ENCODE measurements at places on chromosomes 12 and 14.

DNA sequence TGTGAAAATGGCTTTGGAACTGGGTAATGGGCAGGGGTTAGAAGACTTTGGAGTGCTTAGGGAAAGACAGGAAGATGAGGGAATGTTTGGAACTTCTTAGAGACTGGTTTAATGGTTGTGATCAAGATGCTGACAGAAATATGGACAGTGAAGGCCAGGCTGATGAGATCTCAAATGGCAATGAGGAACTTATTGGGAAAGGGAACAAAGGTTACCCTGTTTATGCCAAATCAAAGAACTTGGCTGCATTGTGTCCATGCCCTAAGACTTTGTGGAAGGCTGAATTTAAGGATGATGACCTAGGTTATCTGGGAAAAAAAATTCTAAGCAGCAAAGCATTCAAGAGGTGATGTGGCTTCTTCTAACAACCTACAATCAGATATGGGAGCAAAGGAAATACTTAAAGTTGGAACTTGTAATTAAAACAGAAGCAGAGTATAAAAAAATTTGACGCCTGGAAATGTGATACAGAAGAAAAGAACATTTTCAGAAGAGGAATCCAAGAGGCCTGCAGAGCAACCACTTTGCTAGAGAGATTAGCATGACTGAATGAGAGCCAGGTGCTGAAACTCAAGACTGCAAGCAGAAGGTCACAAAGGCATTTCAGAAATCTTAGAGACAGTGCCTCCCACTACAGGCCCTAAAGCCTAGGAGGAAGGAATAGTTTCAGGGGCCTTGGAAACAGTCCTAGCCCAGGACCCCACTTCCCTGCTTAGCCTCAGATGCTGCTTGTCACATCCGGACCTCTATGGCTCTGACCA lies 65.6 kb upstream of the FLRT2 start:
- no peak for DNase-seq

- no peak for DNase-seq
These were observed 88.1 kb downstream of the BCL2L14 start for GRCh38 chr12:12158858-12159257.

DNA sequence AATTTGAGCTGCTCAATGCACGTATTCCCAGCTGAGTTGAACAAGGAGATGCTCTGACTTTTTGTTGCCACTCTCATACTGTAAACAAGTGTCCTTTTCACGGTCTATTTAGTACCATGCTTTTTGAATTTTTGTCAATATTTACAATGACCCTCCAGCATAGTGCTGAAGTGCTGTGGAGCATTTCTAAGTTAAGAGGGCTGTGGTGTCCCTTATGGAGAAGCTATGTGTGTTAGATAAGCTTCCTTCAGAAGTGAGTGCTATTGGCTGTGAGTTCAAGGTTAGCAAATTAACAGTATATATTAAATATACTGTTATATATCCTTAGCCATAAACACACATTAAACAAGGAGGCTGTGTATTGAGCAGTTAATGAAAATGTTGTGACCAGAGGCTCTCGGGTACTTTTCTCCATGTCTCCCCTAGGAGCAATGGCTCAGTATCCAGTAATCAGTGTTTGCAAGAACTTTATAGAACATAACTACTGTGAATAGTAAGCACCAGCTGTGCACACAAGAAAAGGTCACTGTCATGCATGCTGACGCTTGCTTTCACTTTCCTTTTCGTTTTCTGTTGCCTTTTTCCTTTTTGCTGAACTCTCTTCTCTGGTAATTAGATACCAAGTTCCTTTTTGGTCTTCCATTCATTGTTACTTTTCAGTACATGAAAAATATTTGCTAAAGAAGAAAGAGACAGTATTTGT lies 187.2 kb upstream of the NEDD1 start:
- DNase-seq: no peak

DNA sequence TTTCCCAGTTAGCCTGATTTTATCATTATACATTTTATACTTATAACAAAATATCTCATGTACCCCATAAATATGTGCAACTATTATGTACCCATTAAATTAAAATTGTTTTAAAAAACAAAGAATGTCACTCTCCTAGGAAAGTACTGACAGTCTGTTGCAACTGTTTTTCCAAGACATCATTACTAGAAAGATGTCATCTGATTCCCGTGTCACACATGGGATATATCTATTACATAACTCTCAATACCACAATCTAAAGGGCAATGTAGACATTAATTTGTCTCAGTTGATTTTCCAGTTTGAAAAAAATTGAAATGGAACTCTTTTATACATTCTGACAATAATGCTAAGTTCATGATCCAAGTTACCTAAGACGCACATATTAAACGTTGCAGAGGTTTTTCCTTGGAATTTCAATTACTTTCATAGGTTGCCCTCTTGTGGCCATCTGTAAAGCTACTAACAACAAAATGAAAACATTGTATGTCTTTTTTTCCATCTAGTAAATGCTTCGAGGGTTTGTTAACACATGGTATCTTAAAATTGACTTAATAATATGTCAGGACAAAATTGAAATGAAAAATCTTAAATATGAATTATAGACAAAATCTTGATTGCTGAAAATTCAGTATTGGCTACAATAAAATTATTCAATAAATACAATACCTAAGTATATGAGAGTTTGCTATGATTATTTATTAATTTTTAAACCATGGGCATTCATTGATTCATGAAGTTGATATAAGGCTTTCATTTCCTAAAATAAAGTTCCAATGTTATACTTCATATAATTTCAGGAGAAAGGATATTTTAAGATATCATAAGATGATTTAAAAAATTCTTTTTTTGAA lies 131.6 kb downstream of the PPFIA2 start:
- DNase-seq: peak; percentile 6

- no peak for DNase-seq
These were observed 53.6 kb downstream of the BRMS1L start for GRCh38 chr14:35879654-35880249.

DNA sequence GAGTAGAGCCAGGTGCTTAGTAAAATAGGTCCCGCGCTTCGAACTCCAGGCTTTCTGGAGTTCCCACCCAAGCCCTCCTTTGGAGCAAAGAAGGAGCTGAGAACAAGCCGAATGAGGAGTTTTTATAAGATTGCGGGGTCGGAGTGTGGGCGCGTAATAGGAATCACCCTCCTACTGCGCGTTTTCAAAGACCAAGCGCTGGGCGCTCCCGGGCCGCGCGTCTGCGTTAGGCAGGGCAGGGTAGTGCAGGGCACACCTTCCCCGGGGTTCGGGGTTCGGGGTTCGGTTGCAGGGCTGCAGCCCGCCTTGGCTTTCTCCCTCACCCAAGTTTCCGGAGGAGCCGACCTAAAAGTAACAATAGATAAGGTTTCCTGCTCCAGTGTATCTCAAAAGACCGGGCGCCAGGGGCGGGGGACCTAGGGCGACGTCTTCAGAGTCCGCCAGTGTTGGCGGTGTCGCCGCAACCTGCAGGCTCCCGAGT lies 3.6 kb downstream of the SSTR1 start:
- no peak for DNase-seq

GRCh38 chr12:88418856-88419497 lies 161.3 kb downstream of the KITLG start:
- peak; percentile 51 for DNase-seq

GRCh38 chr12:87901457-87901856 lies 127.7 kb downstream of the C12orf50 start:
- no peak for DNase-seq

GRCh38 chr14:81341781-81342180 lies 58.3 kb downstream of the STON2 start:
- no peak for DNase-seq

GRCh38 chr12:62957233-62957953 lies 22.4 kb upstream of the PPM1H start:
- no peak for DNase-seq

DNA sequence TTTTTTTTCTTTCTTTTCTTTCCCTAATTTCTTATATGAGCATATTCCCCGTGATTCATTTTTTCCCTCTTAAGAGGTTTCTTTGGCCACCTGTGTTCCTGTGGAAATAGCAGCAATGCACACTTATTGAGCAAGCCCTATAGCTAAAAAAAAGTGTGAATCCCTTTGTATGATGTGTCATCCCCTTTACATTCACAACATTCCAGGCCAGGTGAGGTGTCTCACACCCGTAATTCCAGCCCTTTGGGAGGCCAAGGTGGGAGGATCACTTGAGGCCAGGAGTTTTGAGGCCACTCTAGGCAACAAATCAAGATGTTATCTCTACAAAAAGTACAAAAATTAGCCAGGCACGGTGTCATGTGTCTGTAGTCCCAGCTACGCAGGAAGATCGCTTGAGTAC lies 700.4 kb upstream of the TBX3 start:
- no peak for DNase-seq

DNA sequence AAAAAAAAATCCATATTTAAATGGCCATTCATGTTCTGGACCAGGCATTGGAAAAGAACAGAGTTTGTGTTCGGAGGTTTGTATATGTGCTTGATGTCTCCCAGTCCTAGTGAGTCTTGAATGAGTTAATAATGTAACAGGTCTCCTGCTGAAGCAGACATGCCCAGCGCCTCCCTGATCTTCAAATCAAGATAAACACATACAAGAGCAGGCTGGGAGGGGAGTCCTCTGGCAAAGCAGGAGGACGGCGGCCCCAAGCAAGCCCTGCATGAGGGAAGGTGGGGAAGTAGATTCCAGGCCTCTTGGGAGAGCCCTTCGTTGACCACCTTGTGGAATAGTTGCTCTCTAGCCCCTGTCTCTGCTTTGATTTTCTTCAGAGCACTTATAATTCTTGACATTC lies 156.3 kb downstream of the ZFP36L1 start:
- DNase-seq: no peak

GRCh38 chr12:28884904-28885679 lies 264.0 kb upstream of the FAR2 start:
- peak; percentile 12 for DNase-seq

- DNase-seq: no peak
These were observed 125.2 kb downstream of the ZNF664 start for GRCh38 chr12:124098101-124098757.

DNA sequence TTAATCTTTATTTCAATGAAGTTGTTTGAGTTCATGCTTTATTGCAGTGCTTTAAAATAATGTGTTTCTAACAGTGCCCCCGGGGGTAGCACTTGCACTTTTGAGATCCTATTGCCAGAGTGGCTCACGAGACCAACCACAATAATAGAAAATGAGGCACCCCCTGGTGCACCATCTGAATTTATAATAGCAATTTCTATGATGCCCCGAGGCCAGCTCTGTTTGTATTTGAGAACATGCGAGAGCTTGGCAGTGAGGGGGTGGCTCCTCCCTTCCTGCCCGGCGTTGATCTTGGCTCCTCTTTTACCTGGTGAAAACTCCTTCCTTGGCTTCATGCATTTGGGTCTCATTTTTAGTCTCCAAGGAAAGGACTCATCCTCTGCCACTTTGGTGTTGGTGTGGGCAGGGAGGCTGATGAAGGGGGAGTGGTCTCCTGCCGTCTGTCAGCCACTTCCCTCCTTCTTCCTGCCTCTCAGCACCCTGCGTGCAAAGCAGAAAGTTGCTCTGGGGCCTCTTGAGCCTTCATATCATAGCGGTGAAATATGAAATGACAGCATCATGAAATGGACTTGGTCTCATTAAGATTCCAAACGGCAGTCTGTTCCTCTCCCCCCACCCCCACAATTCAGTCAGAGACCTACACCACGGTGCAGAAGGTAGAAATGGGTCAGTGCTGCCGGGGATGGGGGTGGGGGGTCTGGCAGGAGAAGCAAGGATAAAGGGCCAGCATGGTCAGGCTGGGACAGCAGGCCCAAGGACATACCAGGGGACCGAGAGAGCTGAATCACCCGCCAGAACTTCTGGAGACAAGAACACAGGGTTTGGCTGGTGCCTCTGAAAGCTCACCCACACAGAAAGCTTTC lies 17.7 kb upstream of the NRXN3 start:
- DNase-seq: no peak

DNA sequence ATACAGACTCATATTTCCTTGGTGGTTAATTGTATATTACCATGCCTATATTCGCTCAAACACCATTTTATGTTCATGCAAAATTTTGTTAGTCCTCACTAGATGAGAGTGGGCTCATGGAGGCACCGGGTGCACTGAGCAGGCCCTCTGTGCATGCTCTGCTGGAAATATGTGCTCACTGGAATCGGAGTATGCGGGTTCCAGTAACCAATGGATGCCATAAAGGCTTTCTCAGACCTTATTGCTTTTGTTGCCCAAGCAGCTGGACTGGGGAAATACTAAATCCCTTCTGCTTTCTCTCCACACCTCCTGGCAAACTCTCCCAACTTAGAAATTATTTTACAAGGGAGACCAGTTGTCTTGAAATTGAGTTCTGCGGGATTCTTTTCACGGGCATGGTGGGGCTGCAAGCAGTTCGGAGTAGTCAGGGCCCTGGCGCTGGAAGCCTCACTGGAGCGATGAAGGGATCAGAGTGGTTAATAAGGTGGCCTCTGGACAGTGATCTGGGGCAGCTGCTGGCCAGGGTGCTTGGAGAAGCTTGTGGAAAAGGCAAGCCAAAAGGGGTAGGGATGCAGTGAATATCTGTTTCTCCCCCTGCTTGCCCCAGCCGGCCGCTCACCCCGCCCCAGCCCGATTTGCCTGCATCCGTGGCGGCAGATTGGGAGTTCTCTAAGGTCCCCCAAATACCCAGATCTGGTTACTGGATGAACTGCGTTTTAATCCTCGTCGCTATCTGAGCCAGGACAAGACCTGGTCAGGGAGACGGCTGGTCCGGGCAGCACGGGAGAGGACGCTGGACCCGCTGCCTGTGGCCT lies 7.4 kb upstream of the HOXC6 start:
- no peak for DNase-seq

GRCh38 chr14:71228711-71229110 lies 321.5 kb downstream of the PCNX1 start:
- no peak for DNase-seq

- no peak for DNase-seq
These were observed 10.8 kb downstream of the MLH3 start for GRCh38 chr14:75040507-75040906.

GRCh38 chr14:24908592-24909236 lies 141.2 kb downstream of the STXBP6 start:
- no peak for DNase-seq

DNA sequence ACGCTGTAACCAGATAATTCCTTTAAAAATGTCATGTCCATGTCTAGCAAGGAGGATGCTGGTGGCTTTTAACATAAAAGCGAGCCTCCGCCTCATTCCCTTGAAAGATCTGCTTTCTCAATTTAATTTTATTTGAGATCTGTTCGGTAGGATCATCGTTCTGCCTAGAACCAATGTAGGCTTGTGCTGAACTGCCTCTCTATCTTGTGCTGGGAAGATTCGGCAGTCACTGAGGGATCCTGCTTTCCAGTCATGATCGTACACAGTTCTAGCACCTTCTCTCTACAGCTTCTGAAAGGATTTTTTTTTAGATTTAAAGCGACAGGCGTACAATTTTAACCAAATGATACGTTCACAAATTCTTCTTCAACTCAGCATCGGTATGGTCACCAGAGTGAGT lies 54.3 kb downstream of the PEBP1 start:
- DNase-seq: no peak

GRCh38 chr14:53295985-53296582 lies 143.0 kb upstream of the DDHD1 start:
- DNase-seq: no peak

- DNase-seq: no peak
These were observed 73.0 kb downstream of the PRMT8 start for GRCh38 chr12:3563966-3564365.

- no peak for DNase-seq
These were observed 197.5 kb downstream of the NOVA1 start for GRCh38 chr14:26400373-26400772.
